Uterus (tissue), 4 donors: ENCODE measurements at places on chromosomes 2 and 18. TPM values are rescaled to one million over a fixed set of nuclear protein-coding genes. Genes with fewer than 3 reads are reported as not detected.

DNA sequence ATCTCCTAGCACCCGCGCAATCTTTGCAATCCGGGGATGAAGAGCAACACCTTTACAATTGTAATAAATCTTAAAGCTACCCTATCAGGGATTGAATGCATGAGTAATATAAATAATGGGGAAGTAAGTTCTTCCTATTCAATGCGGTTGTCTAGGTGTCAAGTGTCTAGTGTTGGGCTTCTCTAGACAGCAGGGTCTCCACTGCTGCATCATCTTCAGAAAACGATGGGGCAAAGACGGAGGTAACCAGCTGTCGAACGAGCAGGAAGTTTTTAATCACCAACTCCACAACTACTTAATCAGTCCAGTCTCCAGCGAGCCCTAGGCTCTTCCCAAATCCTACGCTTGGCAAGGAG, 573 bp downstream of the STAM2 start:
- peak overlapping the region; percentile 96 for H3K27ac ChIP-seq
- H3K4me3 ChIP-seq: peak overlapping the region; percentile 80
- DNase-seq: no peak
- H3K4me1 ChIP-seq: no peaks in the 10 kb centered on the region

The VWA3B gene
- not detected for total RNA-seq

- H3K27ac ChIP-seq: no peak overlapping the region
- H3K4me1 ChIP-seq: no peaks in the 10 kb centered on the region
- H3K36me3 ChIP-seq: no peaks in the 10 kb centered on the region
- DNase-seq: no peak
- no peaks in the 10 kb centered on the region for H3K27me3 ChIP-seq
These were observed 405.1 kb downstream of the NBAS start for GRCh38 chr2:15155959-15156574.

- peaks cover 14% of the 10 kb centered on the region for H3K4me1 ChIP-seq
- H3K27ac ChIP-seq: no peak overlapping the region
- no peaks in the 10 kb centered on the region for H3K36me3 ChIP-seq
- no peaks in the 10 kb centered on the region for H3K27me3 ChIP-seq
These were observed 54.0 kb downstream of the MEIS1 start for GRCh38 chr2:66488946-66489345.

The HNMT gene
- total RNA-seq: 122 TPM

DNA sequence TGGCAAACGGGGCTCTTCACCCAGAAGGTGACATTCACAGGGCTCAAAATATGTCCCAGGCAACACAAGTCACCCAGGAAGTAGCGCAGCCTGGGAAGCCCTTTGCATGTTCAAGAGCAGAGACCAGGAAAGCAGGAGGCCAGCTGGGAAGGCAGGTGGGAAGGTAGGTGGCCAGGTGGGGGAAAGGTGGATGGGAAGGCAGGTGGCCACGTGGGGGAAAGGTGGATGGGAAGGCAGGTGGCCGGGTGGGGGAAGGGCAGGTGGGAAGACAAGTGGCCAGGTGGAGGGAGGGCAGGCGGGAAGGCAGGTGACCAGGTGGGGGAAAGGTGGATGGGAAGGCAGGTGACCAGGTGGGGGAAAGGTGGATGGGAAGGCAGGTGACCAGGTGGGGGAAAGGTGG, 102.7 kb downstream of the ZNF516 start:
- H3K27me3 ChIP-seq: no peaks in the 10 kb centered on the region
- no peak overlapping the region for H3K4me3 ChIP-seq
- no peak for DNase-seq
- peak overlapping the region; percentile 23 for H3K27ac ChIP-seq
- no peaks in the 10 kb centered on the region for H3K36me3 ChIP-seq

- DNase-seq: no peak
- H3K27ac ChIP-seq: no peak overlapping the region
- no peak overlapping the region for H3K4me3 ChIP-seq
- no peaks in the 10 kb centered on the region for H3K27me3 ChIP-seq
- peaks cover 5% of the 10 kb centered on the region for H3K4me1 ChIP-seq
These were observed 238.2 kb downstream of the GCA start for GRCh38 chr2:162581959-162582798.

The FNDC4 gene
- total RNA-seq: 7.4 TPM

DNA sequence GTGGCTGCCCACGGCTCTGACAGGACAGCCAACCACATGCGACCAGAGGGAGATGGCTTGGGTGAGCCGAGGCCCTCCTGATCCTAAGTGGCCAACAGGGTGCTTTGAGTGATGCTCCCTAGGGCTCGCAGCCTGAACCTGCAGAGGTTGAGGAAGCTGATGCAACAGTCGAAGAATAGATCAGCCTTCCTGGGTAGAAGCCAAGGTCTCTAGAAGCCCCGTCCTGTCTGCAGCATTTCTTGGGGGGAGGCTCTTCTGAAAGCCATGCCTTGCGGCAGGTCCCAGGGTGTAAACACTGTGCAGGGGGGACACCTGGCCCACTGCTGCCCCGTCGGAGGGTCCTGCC, 136.4 kb downstream of the HDAC4 start:
- peaks cover 3% of the 10 kb centered on the region for H3K4me1 ChIP-seq
- no peaks in the 10 kb centered on the region for H3K36me3 ChIP-seq
- no peaks in the 10 kb centered on the region for H3K27me3 ChIP-seq
- no peak overlapping the region for H3K4me3 ChIP-seq
- H3K27ac ChIP-seq: peak overlapping the region; percentile 76

GRCh38 chr2:206978746-206979145, 39.4 kb downstream of the CPO start:
- DNase-seq: no peak
- H3K4me1 ChIP-seq: no peaks in the 10 kb centered on the region
- no peak overlapping the region for H3K27ac ChIP-seq
- no peaks in the 10 kb centered on the region for H3K36me3 ChIP-seq
- H3K27me3 ChIP-seq: no peaks in the 10 kb centered on the region

DNA sequence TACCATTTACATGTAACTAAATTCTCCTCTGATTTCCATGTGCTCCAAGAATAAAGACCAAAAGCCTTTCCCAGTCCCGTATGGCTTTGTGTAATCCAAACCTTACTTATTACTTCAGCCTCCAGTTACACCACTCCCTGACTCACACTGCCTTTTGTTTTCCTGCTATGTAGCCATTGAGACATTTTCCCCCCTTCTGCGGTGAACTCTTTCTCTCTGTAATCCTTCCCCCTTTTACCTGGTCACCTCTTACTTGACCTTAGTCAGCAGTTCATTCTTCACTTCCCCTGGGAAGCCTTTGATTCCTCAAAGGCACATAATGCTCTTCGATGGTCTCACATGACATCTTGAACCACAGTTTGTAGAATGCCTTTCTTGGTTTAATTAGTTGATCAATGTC, 256.0 kb upstream of the FANCL start:
- no peak overlapping the region for H3K27ac ChIP-seq
- H3K4me3 ChIP-seq: no peak overlapping the region
- no peaks in the 10 kb centered on the region for H3K4me1 ChIP-seq
- no peak for DNase-seq
- no peaks in the 10 kb centered on the region for H3K36me3 ChIP-seq

GRCh38 chr2:220273082-220273481, 645.7 kb downstream of the SLC4A3 start:
- H3K27ac ChIP-seq: no peak overlapping the region
- H3K4me1 ChIP-seq: peaks cover 5% of the 10 kb centered on the region
- no peak overlapping the region for H3K4me3 ChIP-seq
- H3K36me3 ChIP-seq: no peaks in the 10 kb centered on the region
- no peak for DNase-seq

DNA sequence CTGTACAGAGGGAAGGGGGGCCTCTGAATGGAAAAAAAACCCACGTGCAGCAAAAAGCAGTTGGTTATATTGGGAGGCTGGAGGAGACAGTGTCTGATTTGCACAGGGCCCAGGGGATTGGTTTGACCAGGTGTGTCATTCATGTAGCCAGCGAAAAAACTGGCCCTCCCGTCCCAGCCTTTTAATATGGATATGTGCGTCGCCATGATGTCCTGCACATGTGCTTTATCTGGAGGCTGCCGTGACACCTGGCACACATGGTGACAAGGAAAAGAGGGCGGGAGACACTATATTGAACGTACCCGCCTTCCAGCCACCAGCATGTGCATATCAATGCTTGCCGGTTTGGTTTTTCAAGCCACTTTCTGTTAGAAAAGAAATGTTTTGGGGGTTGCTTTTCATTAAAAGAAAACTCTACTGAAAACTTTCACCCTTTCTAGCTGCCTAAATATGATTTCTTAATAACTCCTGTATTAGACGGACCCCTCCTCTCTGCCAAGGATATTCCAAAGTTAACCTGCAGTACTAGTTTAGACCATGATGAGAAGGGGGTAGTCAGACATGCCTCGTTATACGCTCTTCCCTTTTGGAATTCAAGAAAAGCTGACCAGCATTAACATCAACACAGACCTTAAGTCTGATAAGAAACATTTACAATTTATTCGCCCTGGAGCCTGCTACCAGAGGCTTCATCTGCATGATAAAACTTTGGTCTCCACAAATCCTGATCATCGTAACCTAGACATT, 16.2 kb downstream of the SLC25A52 start:
- no peak for DNase-seq
- no peaks in the 10 kb centered on the region for H3K4me1 ChIP-seq
- H3K27me3 ChIP-seq: no peaks in the 10 kb centered on the region
- no peak overlapping the region for H3K4me3 ChIP-seq
- no peaks in the 10 kb centered on the region for H3K36me3 ChIP-seq
- H3K27ac ChIP-seq: no peak overlapping the region

The SPATA3 gene
- not detected for total RNA-seq

GRCh38 chr2:9919512-9919911, 32.0 kb upstream of the GRHL1 start:
- no peaks in the 10 kb centered on the region for H3K27me3 ChIP-seq
- no peaks in the 10 kb centered on the region for H3K4me1 ChIP-seq
- DNase-seq: no peak
- no peaks in the 10 kb centered on the region for H3K36me3 ChIP-seq

- no peaks in the 10 kb centered on the region for H3K4me1 ChIP-seq
- H3K27me3 ChIP-seq: peaks cover 6% of the 10 kb centered on the region
- no peak for DNase-seq
These were observed 4.1 kb downstream of the INHBB start for GRCh38 chr2:120350080-120350479.

DNA sequence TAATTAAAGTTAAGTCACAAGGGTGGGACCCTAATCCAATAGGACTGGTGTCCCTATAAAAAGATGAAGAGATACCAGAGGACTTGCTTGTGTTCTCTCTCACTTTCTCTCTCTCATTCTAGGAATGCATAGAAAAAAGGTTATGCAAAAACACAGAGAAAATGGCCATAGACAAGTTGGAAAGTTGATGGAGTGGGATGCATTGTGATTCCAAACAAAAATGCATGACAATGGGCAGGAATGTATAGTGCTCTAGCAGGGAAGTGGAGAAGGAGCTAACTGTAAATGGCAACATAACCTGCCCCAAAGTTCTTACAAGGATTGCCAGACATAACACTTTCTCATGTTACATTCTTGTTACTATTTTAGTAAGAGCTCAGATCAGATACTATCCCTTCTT, 301.6 kb upstream of the LRATD1 start:
- no peak overlapping the region for H3K4me3 ChIP-seq
- DNase-seq: no peak
- H3K4me1 ChIP-seq: no peaks in the 10 kb centered on the region
- no peak overlapping the region for H3K27ac ChIP-seq
- no peaks in the 10 kb centered on the region for H3K27me3 ChIP-seq

GRCh38 chr2:173184031-173185004, 108.7 kb downstream of the MAP3K20 start:
- H3K27me3 ChIP-seq: no peaks in the 10 kb centered on the region
- H3K27ac ChIP-seq: peak overlapping the region; percentile 38
- DNase-seq: peak; percentile 54
- H3K4me3 ChIP-seq: no peak overlapping the region
- no peaks in the 10 kb centered on the region for H3K36me3 ChIP-seq
- H3K4me1 ChIP-seq: peaks cover 5% of the 10 kb centered on the region

DNA sequence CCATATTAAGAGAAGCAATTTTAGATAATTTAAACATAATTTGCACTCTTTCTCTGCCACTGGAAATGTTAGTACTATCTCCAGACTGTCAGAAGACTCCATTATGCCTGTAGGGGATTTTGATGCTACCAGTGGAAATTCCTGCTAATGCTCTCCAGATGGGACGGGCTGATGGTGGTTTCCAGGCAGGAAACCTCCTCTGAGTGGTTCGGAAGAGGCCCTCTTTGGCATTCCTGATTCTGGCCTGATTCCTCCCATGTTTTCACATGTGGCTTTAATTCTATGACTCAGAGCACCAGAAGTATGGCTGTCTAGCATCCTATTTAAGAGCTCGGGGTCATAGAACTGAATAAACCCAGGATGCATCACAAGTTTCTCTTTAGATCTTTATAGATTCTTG, 70.9 kb upstream of the ST6GAL2 start:
- DNase-seq: no peak
- no peak overlapping the region for H3K4me3 ChIP-seq
- no peaks in the 10 kb centered on the region for H3K36me3 ChIP-seq
- H3K27ac ChIP-seq: no peak overlapping the region
- H3K27me3 ChIP-seq: no peaks in the 10 kb centered on the region

DNA sequence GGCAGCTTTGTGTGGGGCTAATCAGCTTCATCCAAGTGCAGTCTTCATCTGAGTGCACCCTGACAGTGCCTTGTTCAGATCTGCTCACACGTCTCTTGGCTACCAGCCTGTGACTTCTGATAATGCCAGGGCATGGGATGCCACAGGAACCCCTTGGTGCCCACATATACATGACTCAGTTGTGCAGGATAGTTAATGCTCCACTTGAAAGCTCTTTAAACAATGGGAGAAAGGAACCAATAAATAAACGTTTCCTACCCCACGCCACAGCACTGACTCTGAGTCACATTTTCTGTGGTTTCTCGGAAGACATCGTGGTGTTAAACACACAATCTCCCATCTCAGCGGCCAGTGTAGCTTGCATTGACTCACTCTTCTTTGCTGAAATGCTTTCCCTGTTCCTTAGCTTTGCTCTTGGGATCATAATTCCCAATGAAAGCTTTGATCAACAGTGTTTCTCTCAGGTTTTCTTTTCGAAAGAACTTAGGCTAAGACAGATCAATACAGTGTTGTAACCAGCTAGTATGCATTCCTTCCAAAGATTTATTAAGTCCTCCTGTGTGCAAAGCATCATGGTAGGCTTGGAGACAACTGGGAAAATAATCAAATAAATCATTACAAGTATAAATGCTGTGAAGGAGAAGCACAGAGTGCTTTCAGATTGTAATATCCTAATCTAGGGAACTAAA, 142.0 kb downstream of the COPS8 start:
- H3K36me3 ChIP-seq: no peaks in the 10 kb centered on the region
- DNase-seq: no peak

GRCh38 chr18:53153800-53154199, 813.8 kb downstream of the DCC start:
- no peak overlapping the region for H3K4me3 ChIP-seq
- no peaks in the 10 kb centered on the region for H3K4me1 ChIP-seq
- H3K27ac ChIP-seq: no peak overlapping the region
- no peaks in the 10 kb centered on the region for H3K36me3 ChIP-seq
- H3K27me3 ChIP-seq: no peaks in the 10 kb centered on the region
- DNase-seq: no peak

GRCh38 chr2:152580714-152581113, 136.5 kb downstream of the PRPF40A start:
- DNase-seq: no peak
- H3K4me1 ChIP-seq: peaks cover 3% of the 10 kb centered on the region
- H3K36me3 ChIP-seq: no peaks in the 10 kb centered on the region
- H3K27me3 ChIP-seq: no peaks in the 10 kb centered on the region

GRCh38 chr18:54871231-54871630, 43.0 kb downstream of the RAB27B start:
- no peak overlapping the region for H3K4me3 ChIP-seq
- no peak for DNase-seq
- H3K36me3 ChIP-seq: no peaks in the 10 kb centered on the region
- H3K4me1 ChIP-seq: no peaks in the 10 kb centered on the region

The COBLL1 gene
- 32.6 TPM for total RNA-seq

The ATP6V1C2 gene
- total RNA-seq: not detected

- H3K27me3 ChIP-seq: no peaks in the 10 kb centered on the region
- H3K4me1 ChIP-seq: no peaks in the 10 kb centered on the region
- H3K36me3 ChIP-seq: no peaks in the 10 kb centered on the region
- H3K27ac ChIP-seq: no peak overlapping the region
- no peak for DNase-seq
- H3K4me3 ChIP-seq: no peak overlapping the region
These were observed 2796.7 kb upstream of the TEKT4 start for GRCh38 chr2:92074549-92074898.
